ENCODE measurements at places on chromosomes 3 and 15. TPM values are rescaled to one million over a fixed set of nuclear protein-coding genes. Genes with fewer than 3 reads are reported as not detected.

The ITGA11 gene
- polyA plus RNA-seq = 3.4 TPM

The RTP3 gene
- not detected for polyA plus RNA-seq

The TGFBR2 gene
- 120 TPM for polyA plus RNA-seq

The PGBD4 gene
- 1.9 TPM for polyA plus RNA-seq

DNA sequence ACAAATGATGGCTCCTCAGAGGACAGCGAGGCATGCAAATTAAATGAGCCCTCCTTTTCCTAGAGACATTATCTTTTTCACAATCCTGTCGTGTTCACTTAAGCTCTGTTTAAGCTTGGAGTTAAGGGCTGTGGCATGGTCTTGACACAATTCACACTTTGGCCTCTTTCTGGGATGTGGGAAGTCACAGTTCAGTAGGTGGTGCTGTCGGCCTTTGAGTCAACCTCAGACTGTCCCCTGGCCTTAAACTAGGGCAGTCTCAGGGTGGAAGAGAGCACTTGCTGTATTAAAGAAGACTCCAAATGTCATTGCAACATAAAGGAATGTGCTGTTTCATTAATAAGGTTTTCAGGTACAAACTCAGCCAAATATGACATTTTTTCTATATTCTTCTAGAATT lies 351.0 kb downstream of the MCTP2 start:
- DNase-seq = no peak
